ENCODE measurements at places on chromosomes 4 and X. TPM values are rescaled to one million over a fixed set of nuclear protein-coding genes. Genes with fewer than 3 reads are reported as not detected.

The NMU gene
- not detected for total RNA-seq

The FANCB gene
- total RNA-seq, result 5.4 TPM

The MYOZ2 gene
- total RNA-seq, result not detected

The AR gene
- total RNA-seq, result 0.10 TPM

The HOPX gene
- total RNA-seq, result 21.8 TPM

The RGN gene
- total RNA-seq, result not detected

The RAB40AL gene
- 0.10 TPM for total RNA-seq

The POU3F4 gene
- not detected for total RNA-seq
